ENCODE measurements at places on chromosomes 16 and 17.

DNA sequence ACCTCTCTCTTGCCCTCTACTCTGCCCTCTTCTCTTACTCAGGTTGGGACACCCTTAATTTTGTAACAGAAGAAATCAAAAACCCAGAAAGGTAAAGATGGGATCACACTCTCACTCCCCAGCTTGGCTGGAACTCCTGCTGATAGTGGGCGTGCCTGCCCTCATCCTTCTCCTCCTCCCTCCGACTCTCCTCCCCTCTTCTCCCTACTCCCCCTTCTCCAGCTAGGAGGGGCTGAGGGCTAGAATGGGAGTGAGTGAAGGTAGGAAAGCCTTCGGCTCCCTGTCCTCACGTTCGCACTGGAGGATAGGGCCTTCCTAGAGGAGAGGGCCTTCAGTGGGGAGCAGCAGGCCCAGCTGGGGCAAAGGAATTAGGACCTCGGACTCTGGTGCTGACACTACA is 20.3 kb downstream of the SLC7A6OS start:
- DNase-seq = no peak

DNA sequence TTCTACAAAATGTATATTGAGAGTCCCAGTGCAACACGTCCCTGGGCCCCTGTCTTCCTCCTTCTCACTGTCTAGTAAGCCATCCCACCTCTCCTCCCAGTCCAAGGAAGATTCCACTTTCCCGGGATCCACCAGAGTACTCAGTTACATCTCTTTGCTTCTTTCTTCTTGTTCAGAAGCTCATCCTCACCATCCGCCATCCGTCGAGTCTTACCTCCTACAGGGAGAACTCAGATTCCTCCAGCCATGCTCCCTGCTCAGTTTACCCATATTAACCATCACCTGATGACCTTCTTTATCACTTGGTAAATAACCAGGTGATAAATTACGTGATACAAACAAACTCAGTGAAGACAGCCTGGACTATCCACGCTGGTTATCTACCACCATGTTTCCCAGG is 57.1 kb downstream of the CYTH1 start:
- no peak for DNase-seq

- peak; percentile 57 for DNase-seq
These were observed at the start of the genes CXCL16 and ZMYND15 for GRCh38 chr17:4739122-4740024. Gene CXCL16 (minus strand): TSS chr17:4739928. CDS start chr17:4739339, 589 bp downstream. Gene ZMYND15 (plus strand): TSS chr17:4739833. CDS start chr17:4740549, 716 bp downstream.

DNA sequence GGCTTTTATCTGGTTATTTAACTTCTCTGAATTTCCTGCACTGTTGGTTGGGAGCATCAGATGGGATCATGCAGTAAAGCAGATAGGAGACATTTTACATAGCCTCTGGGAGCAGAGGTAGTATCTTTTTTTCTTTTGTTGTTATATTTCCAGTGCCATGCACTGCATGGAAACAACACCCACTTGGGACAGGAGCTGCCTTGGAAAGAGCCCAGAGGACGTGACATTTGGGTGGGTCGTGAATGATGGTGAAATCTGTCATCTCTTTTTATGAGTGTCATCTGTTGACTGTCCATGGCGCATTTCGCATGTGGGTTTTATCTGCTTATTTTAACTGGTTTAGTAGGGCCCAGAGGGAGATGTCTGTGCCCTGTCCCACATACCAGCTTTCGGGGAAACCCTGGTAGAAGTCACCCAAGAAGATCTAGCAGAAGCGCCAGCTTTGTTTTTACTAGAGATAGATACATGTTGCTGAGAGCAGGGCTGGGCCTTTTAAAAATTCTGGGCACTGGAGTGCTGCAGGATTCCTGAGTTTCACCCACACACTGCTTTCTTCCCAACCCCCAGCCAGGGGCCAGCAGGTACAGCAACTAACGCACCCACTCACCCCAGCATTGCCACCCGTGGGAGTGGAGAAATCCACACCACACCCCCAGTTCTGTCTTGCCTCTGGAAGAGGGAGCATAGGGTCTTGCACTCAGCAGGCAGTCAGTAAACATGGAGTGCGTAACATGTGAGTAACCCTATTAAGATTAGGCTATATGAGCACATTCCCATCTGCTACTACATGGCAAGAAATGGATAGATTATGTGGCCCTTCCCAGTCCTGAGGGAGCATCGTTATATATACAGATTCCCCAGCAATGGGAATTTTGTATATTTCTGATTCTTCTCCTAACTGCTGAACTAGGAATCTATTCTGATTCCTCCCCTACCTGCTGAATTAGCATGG is 8.4 kb upstream of the TERF2 start:
- no peak for DNase-seq
